ENCODE measurements at places on chromosomes 5 and 9.

DNA sequence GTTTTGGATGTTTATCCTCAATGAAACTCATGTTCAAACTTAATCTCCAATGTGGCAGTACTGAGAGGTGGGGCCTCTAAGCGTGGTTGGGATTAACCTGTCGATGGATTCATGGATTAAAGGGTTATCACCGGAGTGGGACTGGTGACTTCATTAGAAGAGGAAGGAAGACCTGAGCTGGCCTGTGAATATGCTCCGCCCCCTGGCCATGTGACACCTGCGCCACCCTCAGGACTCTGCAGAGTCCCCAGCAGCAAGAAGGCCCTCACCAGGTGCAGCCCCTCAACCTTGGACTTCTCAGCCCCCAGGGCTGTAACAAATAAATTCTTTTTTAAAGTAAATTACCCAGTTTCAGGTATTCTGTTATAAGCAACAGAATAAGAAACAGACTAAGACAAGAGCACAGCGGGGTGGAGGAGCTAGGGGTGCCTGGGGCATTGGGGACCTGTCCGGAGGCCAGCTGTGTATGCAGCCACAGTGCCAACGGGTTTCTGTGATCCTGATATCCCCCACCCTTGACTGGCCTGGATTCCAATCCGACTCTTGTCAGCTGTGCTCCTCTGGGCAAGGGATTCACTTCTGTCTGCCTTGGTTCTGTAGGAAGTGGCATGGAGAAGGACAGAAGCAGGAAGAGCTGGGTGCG lies 3.2 kb upstream of the MAPK9 start:
- no peak for DNase-seq

- no peak for DNase-seq
Measured at GRCh38 chr9:37436540-37436939, 14.0 kb downstream of the GRHPR start.

DNA sequence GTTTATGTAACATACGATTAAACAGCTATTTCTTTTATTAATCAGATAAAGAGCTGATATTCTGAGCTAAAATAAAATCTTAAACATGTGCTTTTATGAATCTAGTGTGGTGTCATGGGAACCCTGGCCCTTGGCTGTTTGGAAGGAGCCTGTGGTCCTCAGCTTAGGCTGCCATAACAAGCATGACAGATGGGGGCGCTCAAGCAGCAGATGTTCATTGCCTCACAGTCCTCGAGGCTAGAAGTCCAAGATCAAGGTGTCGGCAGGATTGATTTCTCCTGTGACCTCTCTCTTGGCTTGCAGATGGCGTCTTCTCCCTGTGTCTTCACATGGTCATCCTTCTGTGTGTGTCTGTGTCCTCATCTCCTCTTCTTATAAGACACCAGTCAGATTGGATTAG lies 448.2 kb downstream of the GADD45G start:
- no peak for DNase-seq

- DNase-seq: no peak
Measured at GRCh38 chr9:69190086-69190862, 16.2 kb downstream of the TJP2 start.

- no peak for DNase-seq
Measured at GRCh38 chr9:69342769-69343168, 17.8 kb downstream of the ENTREP1 start.

All from activated CD8-positive, alpha-beta memory T cell treated with anti-CD3 and anti-CD28 coated beads for 48 hours (primary cell).